ENCODE measurements at places on chromosomes 7 and 10. TPM values are rescaled to one million over a fixed set of nuclear protein-coding genes. Genes with fewer than 3 reads are reported as not detected.

DNA sequence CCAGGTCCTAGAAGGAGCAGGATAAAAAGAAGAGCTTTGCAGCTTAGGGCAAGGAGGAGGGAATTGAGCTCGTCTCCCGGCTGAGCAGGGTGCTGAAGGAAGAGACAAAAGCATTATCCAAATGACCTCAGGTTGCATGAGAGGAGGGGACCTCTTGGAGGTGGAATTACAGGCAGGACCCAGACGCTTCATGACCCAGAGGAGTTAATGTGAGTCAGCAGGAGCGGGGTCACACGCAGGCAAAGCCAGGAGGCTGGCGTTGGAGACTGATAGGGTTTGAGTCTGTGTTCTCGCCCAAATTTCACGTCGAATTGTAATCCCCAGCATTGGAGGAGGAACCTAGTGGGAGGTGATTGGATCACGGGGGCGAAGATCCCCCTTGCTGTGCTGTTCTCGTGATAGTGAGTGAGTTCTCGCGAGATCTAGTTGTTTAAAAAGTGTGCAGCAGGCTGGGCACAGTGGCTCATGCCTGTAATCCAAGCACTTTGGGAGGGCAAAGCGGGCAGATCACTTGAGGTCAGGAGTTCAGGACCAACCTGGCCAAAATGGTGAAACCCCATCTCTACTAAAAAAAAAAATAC, 63.7 kb upstream of the AUTS2 start:
- no peak overlapping the region for H3K4me3 ChIP-seq
- no peaks in the 10 kb centered on the region for H3K36me3 ChIP-seq
- no peak overlapping the region for H3K27ac ChIP-seq
- H3K4me1 ChIP-seq, result no peaks in the 10 kb centered on the region
- DNase-seq, result no peak

- no peaks in the 10 kb centered on the region for H3K27me3 ChIP-seq
- no peak for DNase-seq
- no peaks in the 10 kb centered on the region for H3K36me3 ChIP-seq
- peak overlapping the region; percentile 14 for H3K27ac ChIP-seq
Measured at GRCh38 chr10:60003651-60004523, 97.5 kb upstream of the CCDC6 start.

The BHLHA15 gene
- total RNA-seq, result not detected

The STEAP2 gene
- total RNA-seq, result 18.0 TPM

The ASB15 gene
- not detected for total RNA-seq

DNA sequence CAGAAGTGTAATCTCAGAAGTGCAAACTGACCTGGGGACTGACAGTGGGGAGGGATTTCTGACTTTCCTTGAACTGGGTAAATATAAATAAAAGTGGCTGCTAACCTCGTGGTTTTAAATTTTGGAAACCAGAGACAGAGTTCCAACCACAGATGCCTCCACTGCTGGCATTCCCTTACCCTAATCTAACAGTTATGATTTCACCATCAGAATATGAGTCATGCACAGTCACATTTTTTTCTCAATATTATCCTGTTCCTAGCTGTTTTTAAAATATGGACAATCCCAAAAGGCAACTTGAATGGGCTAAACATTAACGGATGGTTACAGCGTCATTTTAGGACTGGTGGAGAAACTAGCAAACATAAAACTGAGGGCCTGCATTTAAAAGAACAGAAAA, 264.3 kb upstream of the INHBA start:
- no peak overlapping the region for H3K4me3 ChIP-seq
- DNase-seq, result no peak
- H3K27me3 ChIP-seq, result no peaks in the 10 kb centered on the region
- H3K4me1 ChIP-seq, result no peaks in the 10 kb centered on the region
- no peak overlapping the region for H3K27ac ChIP-seq

DNA sequence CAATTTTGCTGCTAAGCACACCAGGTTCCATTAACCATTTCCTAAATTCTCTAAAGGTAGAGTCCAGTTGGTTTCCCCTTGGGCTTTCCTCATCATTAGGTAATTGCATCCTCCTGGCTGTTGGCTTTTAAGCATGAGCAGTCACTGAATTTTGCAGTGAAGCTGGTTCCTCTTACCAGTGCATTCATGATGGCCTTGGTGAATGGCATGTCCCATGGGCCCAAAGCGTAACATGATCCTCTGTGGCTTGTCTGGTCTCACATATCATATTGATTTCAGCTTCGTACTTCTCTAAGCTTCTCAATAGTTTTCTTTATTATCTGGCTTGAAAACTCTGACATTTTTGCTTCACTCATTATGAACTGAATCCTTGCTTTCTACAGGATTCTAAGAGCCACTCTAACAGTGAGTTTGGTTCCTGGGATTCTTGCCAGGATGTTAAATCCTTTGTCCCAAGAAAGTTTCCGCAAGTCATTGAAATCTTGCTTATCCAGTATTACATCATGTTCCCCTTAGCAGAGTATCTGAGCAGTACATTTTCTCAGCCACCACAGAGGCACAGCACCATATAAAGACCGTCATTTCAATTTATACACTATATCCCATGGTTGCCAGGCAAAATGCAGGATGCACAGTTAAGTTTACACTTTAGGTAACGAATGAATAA, 134.2 kb downstream of the PTN start:
- DNase-seq, result no peak
- H3K36me3 ChIP-seq, result no peaks in the 10 kb centered on the region
- no peak overlapping the region for H3K27ac ChIP-seq
